ENCODE measurements at places on chromosomes 11 and 22.

DNA sequence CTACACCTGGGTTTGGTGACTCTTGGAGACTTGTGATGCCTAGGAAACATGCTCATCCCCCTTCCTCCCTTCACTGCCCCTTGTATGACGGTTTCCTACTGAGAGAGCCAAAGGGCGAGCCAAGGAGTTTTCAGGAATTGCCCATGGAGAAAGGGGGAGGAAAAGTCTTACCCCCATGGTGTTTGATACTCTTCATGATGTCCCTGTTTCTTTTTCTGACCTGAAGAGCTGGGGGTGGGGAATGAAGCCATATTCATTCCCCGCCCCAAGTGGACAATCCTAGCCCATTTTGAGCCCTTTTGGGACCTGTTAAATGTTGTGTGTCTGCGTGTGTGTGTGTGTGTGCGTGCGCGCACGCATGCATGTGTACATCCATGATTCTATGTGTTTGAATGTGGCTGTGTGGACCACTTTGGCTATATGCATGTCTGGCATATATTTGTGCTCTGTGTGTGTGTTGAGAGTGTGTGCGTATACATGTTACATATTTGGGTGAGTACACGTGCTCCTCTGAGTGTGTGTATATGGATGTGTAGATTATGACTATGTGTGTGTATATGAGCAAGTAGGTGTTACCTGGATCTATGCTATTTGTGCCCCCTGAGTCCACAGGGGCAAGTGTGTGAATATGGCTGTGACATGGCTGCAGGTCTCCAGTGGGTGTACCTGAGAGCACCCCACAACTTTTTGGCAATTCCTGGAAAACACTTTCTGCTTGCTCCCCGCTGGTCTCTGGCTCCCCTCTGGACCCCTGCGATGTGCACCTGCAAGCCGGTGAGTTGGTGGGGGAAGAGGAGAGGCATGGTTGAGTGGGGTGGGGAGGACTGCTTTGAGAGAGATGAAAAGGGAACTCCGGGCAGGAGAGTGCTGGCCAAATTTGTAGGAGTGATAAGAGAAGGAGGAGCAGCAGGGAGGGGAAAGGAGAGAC, 24.6 kb downstream of the OTOG start:
- no peak for DNase-seq

GRCh38 chr11:26960281-26960680, 33.6 kb upstream of the FIBIN start:
- DNase-seq: no peak

DNA sequence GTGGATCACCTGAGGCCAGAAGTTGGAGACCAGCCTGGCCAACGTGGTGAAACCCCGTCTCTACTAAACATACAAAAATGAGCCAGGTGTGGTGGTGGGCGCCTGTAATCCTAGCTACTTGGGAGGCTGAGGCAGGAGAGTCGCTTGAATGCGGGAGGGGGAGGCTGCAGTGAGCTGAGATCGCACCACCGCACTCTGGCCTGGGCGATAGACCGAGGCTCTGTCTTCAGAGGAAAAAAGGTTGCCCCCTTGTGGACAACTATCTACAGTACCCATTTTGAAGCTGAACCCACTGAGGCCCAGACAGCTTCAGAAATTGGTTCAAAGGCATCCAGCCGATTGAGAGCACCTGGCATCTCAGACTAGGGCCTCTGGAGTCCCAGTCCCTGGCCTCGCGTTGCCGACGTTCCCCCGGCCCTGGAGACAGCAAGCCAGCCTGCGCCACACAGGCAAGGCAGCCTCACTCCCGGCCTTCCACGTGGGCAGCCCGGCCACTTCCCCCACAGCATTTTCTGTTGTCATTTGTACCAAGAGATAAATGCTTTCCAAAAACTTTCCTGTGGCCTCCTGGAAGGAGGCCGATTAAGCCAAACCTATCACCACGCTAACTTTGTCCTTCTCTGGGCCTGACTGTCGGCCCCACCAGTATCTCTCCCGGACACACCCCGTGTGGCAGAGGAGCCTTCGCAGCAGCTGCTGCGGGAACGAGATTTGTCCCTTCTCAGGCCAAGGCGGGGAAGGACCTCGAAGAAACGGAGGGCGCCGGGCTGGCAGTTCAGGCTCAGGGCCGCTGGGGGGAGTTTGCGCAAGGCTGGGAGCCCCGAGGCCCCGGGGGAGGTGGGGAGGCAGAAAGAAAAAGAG, 82.8 kb downstream of the FLI1 start:
- peak; percentile 52 for DNase-seq

DNA sequence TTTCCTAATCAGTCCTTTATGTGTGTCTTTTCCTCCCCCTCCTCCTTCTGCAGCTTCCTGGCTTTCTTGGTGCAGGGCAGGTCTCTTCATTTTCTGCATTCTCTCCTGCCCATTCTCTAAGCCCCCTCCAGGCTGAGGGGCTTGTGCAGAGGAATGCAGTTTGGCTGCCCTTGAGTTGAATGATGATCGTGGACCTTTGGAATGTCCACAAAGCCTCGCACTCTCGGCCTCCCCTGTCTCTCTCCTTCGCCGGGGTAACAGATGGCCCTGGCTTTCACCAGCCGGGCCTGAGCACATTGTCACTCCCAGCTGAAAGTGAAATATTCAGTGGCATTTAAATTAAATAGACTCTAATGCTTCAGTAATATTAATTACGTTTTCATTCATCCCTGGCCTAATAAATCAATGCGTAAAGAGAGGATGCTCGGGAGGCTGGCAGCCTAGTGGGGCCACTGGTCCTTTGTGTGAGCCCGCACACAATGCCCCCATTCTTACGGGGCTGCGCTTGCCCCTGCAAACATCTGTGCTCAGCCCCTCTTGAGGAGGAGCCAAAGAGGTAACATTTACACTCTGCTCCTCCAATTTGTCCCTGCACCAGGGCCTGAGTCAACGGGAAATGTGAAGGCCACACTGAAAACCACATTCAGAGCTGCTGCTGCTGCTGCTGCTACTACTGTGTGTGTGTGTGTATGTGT, 64.9 kb upstream of the PAX6 start:
- DNase-seq: no peak

DNA sequence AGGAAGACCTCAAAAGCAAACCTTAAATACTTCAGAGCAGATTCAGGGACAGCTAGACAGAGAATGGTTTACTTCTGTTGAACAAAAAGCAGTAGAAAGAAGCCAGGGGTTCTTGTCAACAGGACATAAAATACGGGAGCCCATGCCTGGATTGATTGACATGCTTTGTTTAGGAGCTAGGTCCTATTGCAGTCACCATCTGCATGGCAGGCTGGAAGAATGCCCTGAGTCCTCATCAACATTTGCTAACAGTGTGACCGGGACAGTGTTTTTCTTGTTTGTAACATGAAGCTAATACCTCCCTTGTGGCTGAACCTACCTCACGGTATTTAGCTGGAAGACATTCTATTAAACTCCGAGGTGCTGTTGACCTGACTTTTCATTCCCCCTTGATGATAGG, 225.4 kb downstream of the NTM start:
- DNase-seq: no peak

DNA sequence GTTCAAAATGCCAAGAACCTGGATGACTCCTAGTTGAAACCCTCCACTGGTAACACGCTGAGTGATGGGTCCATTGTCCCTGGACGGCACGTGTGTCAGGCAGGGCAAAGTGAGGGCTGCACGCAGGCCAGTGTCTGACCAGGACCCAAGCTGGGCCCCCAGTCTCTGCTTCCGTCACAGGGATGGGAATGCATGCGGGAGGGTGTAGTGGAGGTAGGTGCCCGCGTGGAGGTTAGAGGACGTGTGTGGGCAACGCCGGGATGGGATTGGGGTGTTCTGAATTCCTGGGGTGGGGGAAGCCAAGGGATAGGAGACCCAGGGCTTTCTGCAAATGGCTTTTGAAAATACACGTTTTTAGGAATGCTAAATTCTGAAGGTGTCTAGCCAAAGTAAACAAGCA, 943.3 kb downstream of the BRD1 start:
- no peak for DNase-seq

DNA sequence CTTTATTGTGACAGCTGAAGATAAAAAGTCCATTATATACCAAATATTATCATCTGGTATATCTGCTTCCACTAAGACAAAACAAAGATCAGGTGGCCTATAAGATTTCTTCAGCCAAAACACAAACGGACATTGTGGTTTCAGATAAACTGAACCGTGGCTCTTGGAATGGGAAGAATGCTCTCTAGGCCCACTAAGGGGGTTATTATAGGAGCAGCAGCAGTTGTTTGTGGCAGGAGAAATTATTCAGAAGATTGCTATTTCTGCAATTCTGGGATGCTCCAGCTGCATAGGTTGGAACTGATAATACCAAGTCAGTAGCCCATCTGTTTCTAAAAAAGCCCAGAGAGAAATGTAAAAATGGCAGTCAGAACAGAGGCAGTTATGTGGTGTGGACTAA, 145.3 kb downstream of the NCAM1 start:
- no peak for DNase-seq

DNA sequence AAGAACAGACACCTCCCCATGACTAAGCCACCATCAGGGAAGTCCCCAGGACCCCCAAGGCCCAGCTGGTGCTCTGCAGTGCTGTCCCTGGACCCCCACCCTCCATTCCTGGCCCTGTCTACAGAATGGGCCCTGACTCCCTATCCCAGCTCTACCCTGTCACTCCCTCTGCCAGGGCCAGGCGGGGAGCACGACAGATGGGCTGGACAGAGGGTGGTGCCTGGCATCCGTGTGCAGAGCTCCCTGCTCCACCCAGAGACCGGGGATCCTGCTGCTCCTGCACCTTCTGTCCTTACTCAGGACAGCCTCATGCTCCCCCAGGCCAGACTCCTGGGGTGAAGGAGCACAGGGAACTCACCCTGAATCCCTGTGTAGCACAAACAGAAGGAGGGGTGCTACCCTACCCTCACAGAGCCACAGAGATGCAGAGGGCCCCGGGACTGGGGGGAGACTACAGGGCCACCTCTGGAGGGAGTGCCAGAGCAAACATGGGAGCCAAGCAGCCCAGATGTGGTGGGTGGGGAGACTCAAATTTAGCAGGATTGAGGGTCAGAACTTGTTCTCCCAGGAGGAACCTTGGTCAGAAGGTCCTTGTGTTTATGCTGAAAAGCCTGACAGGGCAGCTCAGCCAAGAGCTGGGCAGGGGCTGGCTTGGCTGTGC, 2.0 kb downstream of the ARVCF start:
- no peak for DNase-seq

DNA sequence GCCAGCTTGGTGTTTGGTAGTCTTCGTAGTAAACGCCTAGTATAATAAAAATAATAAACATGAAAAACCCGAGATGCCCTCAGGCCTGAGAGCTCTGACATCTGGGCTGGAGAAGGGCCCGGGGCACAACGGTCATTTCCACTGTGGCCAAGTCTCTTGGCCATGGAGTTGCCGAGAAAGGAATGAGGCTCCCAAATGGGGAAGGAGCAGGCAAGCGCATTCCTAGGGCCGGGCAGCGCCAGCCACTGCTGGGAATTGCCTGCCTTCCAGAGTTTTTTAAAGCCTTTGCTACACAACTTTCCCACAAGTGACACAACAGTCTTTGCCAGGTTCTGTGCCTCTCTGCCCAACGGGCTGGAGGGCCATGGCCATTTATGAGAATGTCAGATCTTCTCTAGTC, 103.4 kb downstream of the NAV2 start:
- no peak for DNase-seq

GRCh38 chr11:131810541-131810940, 440.1 kb downstream of the NTM start:
- DNase-seq: no peak

GRCh38 chr22:19180740-19181410, 2.3 kb upstream of the SLC25A1 start:
- DNase-seq: no peak

GRCh38 chr11:86801364-86801763, 1.0 kb downstream of the PRSS23 start:
- no peak for DNase-seq

- no peak for DNase-seq
These were observed 733.4 kb downstream of the JRKL start for GRCh38 chr11:97123237-97123636.

- no peak for DNase-seq
These were observed 7.2 kb downstream of the CRELD2 start for GRCh38 chr22:49925525-49926128.

DNA sequence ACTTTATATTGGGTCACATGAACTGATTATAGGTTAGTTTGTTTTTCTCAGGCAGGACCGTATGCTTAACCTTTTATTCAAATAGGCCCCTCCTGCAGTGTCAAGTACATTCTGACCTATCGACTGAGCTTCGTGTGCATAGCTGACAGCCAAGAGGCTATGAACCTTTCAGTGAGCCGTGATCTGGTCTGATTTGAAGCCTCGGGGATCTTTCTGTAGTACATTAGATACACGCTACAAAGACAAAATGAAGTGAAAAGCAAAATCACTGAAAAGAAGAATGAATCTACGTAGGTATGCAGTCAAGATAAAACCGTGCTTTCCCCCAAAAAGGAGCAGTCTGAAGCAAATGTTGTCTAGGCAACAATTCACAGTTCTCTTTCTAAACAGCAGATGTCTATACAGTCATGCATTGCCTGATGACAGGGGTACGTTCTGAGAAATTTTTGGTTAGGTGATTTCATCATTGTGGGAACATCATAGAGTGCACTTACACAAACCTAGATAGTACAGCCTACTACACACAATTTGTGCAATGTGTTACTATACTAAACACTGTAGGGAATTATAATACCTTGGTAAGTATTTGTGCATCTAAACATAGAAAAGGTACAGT, 18.1 kb downstream of the JHY start:
- peak; percentile 15 for DNase-seq

- DNase-seq: no peak
These were observed 127.2 kb upstream of the B3GAT1 start for GRCh38 chr11:134539285-134539684.

- DNase-seq: peak; percentile 56
These were observed 65.1 kb upstream of the LRRC55 start for GRCh38 chr11:57116654-57117053.

- DNase-seq: peak; percentile 14
These were observed 195.9 kb downstream of the BCR start for GRCh38 chr22:23376256-23376655.

DNA sequence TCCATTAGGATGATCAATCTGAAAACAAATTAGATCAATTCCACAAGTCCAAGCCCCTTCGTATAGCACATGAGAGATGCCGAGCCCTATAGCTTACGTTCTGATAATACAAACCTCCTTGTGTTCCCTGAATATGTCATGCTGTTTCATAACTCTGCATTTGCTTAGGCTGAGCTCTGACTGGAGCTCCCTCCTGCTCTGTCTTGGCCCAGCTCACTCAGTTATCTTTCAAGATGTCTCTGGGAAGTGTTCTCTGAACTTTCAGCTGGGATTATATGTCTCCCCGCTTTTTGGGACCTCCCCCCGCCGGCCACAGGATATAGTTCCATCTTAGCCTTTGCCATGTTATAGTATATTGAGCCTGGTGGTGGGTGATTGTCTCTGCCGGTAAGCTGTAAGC, 44.0 kb downstream of the FDX1 start:
- no peak for DNase-seq

- no peak for DNase-seq
These were observed 25.9 kb downstream of the TUG1 start for GRCh38 chr22:30994960-30995359.

Measured in suppressor macrophage treated with lipopolysaccharide for 4 hours (primary cell).